ENCODE measurements at places on chromosomes 5 and 9. TPM values are rescaled to one million over a fixed set of nuclear protein-coding genes. Genes with fewer than 3 reads are reported as not detected.

GRCh38 chr9:27292659-27293405 is 4.1 kb downstream of the EQTN start:
- DNase-seq: no peak

DNA sequence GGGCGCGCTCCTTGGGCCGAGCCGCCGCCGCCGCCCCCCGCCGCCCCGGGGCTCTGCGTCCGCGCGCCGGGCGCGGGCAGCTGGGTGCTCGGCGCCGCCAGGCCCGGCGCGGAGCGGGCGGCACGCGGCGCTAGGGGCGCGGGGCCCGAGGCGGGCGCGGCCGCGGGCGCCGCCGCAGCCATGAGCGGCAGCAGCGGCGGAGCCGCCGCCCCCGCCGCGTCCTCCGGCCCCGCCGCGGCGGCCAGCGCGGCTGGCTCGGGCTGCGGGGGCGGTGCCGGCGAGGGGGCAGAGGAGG is 351 bp downstream of the TRIO start:
- DNase-seq: no peak

- DNase-seq: no peak
Observed at GRCh38 chr9:100104314-100104713, 5.3 kb downstream of the INVS start.

DNA sequence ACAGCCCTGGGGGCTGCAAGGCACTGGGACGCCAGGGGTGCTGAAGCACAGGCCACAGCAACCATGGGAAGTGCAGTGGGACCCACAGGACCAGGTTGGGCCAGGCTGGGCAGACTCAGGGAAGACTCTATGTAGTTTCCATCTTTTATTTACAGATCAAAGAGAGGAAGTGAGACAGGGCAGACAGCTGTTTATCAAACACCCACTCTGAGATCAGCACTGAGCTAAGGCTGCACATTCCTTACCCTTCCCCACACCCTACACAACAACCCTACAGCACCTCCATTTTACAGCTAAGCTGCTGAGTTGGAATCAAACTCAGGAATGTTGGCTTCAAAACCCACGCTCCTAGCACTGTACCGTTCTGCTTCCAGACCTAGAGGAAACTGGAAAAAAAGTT is 19.8 kb downstream of the BARHL1 start:
- DNase-seq: no peak

DNA sequence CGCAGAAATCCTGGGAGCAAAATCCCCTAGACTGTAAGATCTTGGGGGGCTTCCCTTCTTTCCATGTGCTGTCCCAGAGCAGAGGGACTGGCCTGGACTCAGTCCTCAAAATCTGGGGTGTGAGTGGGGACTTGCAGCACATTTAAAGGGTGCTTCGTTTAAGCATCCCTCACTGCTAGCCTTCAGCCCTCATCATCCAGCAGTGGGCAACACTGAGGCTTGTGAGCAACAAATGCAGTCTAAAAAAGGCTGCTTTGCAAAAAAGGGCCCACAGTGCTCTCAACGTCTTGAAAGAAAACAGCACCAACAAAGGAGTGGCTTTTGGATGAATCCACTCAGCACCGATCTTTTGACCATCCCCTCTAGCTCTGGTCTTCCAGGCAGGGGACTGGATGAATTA is 128.3 kb upstream of the TBC1D2 start:
- no peak for DNase-seq

Gene PCDHGC5
- polyA plus RNA-seq: 0.48 TPM

Gene RNF180
- 0.65 TPM for polyA plus RNA-seq

Gene DAB2
- 168 TPM for polyA plus RNA-seq

- DNase-seq: no peak
Observed at GRCh38 chr5:158715592-158715991, 384.1 kb downstream of the EBF1 start.

- peak; percentile 46 for DNase-seq
Observed at GRCh38 chr5:68217047-68217355, 1.4 kb downstream of the PIK3R1 start.

Gene SPACA9
- polyA plus RNA-seq: 2.6 TPM

Gene PLPP7
- polyA plus RNA-seq: 2.7 TPM

Gene EPB41L4A
- polyA plus RNA-seq: 4.2 TPM

GRCh38 chr5:133434336-133434735 is 178.0 kb downstream of the FSTL4 start:
- no peak for DNase-seq

GRCh38 chr9:92528522-92528849 is 7.3 kb downstream of the ECM2 start:
- no peak for DNase-seq

- DNase-seq: no peak
Observed at GRCh38 chr9:133676450-133676849, 40.3 kb downstream of the DBH start.

Gene DPYSL3
- polyA plus RNA-seq: 80.3 TPM

All from endothelial cell of umbilical vein (primary cell).